ENCODE measurements at places on chromosomes 6 and 20.

DNA sequence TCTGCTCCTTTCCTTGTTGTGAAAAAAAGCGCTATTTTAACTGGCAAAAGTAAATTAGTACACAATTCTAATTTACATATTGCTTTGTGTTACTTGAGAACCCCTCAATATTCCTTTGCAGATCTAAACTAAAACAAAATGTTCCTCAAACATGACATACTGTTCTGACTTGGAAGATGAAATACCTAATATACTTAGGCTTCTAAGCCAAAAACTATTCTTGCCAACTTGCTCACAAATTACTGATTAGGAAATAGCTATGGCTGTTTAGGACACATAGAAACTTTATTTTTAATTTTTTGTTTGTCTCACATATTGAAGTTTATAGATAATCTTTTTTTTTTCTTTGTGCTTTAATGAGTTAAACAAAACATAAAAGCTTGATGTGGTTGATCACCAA is 542.2 kb downstream of the GRIK2 start:
- no peak overlapping the region for H3K4me3 ChIP-seq
- H3K36me3 ChIP-seq = no peaks in the 10 kb centered on the region
- H3K4me1 ChIP-seq = no peaks in the 10 kb centered on the region
- no peak overlapping the region for H3K27ac ChIP-seq
- H3K27me3 ChIP-seq = no peaks in the 10 kb centered on the region

DNA sequence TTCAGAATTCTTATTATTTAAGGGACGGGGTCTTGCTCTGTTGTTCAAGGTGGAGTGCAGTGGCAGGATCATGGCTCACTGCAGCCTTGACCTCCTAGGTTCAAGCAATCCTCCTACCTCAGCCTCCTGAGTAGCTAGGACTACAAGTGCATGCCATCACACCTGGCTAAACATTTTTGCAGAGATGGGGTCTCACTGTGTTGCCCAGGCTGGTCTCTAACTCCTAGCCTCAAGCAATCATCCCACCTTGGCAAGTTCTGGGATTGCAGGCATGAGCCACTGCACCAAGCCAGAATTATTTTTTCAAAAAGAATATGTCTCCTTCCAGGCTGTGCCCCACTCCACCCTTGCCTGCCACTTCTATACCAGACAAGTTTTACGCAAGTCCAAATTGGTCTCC is 190.1 kb upstream of the SUPT3H start:
- DNase-seq = no peak
- H3K27me3 ChIP-seq = no peaks in the 10 kb centered on the region
- no peak overlapping the region for H3K27ac ChIP-seq
- H3K4me3 ChIP-seq = no peak overlapping the region

DNA sequence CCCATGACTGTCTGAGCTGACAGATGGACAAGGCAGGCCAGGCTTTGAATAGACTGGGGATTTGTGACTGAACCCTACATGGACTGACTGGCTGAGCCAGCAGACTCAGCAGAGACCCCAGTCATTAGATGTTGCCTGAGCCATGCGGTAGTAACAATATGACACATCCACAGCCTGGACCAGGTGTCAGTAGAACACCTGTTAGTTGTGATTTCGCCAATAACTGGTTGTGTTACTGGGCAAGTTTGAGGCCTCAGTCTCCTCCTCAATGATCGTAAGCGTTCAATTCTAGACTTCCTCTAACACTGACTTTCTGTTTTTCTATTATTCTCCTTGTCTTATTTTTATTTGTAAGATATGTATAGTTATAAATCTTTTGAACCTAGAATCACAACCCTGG is 311.9 kb upstream of the MAP3K7 start:
- no peak for DNase-seq
- no peak overlapping the region for H3K4me3 ChIP-seq

DNA sequence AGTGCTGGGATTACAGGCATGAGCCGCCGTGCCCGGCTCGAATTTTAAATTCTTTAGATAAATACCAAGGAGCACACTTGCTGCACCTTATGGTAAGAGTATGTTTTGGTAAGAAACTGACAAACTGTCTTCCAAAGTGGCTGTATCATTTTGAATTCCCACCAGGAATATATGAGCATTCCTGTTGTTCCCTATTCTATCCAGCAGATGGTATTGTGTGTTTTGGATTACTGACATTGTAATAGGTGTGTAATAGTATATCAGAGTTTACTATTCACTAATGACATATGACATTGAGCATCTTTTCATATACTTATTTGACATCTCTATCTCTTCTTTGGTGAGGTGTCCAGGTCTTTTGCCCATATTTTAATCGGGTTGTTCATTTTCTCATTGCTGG is 40.5 kb downstream of the TGM6 start:
- no peaks in the 10 kb centered on the region for H3K4me1 ChIP-seq
- no peaks in the 10 kb centered on the region for H3K27me3 ChIP-seq
- DNase-seq = no peak
- no peaks in the 10 kb centered on the region for H3K36me3 ChIP-seq
- H3K27ac ChIP-seq = no peak overlapping the region

- H3K4me3 ChIP-seq = no peak overlapping the region
- peaks cover 7% of the 10 kb centered on the region for H3K27me3 ChIP-seq
- DNase-seq = no peak
- no peaks in the 10 kb centered on the region for H3K4me1 ChIP-seq
Observed at GRCh38 chr6:167105060-167105459, 17.8 kb upstream of the CCR6 start.

Measured in heart left ventricle (tissue), 16 donors.